Gastroesophageal sphincter (tissue), 4 donors: ENCODE measurements at places on chromosomes 1 and 21.
A peak's percentile ranks its signal among the peaks of the same experiment; 100 is the strongest.

GRCh38 chr1:175146529-175147213, 45.9 kb downstream of the KIAA0040 start:
- H3K4me3 ChIP-seq: no peak overlapping the region
- peak; percentile 57 for ATAC-seq

DNA sequence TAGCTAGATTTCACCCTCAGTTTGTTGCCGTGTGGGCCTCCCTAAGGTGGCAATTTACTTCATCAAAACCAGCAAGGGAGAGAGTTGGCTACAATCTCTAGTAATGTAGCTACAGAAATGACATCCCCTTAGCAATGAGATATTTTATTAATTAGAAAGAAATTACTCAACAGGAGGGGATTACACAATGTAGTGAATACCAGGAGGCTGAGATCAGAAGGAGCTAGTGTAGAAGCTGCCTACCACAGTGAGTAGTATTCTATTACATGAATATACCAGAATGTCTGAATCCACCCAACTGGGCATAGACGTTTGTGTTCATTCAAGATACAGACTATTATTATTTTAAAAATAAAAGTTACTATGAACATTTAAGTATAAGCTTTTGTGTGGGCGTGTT, 868.2 kb upstream of the CXADR start:
- peak; percentile 28 for ATAC-seq
- H3K4me3 ChIP-seq: no peak overlapping the region
- no peaks in the 10 kb centered on the region for H3K4me1 ChIP-seq

DNA sequence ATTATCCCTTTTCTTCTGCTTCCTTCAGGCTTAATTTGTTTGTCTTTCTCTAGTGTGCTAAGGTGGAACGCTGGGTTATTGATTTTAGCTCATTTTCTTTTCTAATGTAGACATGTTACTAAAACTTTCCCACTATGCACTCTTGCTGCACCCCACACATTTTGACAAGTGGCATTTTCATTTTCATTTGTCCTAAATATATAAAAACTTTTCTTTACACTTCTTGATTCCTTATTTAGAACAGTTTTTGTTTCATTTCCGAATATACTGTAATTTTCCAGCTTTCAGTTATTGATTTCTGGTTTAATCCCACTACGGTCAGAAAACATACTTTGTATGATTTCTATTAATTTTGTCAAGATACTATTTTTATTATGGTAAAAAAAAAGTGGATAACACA, 25.3 kb downstream of the SH3BP5L start:
- H3K36me3 ChIP-seq: no peaks in the 10 kb centered on the region
- peaks cover 4% of the 10 kb centered on the region for H3K27me3 ChIP-seq
- H3K4me3 ChIP-seq: no peak overlapping the region
- H3K4me1 ChIP-seq: no peaks in the 10 kb centered on the region
- H3K27ac ChIP-seq: no peak overlapping the region
- no peak for ATAC-seq

GRCh38 chr1:1110561-1110971, 5.3 kb downstream of the C1orf159 start:
- no peaks in the 10 kb centered on the region for H3K4me1 ChIP-seq
- peaks cover 23% of the 10 kb centered on the region for H3K36me3 ChIP-seq
- H3K27me3 ChIP-seq: no peaks in the 10 kb centered on the region
- no peak for ATAC-seq

DNA sequence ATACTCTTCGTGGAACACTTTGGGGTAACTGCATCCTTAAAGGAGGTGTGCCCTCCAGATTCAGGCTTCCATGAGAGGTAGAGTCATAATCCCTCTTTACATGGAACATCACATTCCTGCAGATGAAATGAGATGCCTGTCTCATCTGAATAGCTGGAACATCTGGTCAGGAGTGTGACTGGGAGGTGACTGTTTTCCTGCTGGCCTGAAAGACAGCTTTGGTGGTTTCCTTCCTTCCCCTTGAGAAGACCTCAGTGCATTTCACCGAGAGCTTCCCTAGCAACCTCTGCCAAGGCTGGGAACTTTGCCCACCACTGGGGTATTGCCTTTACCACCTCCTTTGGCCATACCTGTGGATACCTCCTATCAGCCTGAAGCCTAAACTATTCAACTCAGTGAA, 46.7 kb upstream of the GUCA2A start:
- H3K27ac ChIP-seq: no peak overlapping the region
- ATAC-seq: no peak
- H3K36me3 ChIP-seq: no peaks in the 10 kb centered on the region
- peaks cover 39% of the 10 kb centered on the region for H3K4me1 ChIP-seq

GRCh38 chr1:198493329-198493728, 47.2 kb downstream of the ATP6V1G3 start:
- no peaks in the 10 kb centered on the region for H3K36me3 ChIP-seq
- no peaks in the 10 kb centered on the region for H3K4me1 ChIP-seq
- H3K4me3 ChIP-seq: no peak overlapping the region
- H3K27me3 ChIP-seq: no peaks in the 10 kb centered on the region

DNA sequence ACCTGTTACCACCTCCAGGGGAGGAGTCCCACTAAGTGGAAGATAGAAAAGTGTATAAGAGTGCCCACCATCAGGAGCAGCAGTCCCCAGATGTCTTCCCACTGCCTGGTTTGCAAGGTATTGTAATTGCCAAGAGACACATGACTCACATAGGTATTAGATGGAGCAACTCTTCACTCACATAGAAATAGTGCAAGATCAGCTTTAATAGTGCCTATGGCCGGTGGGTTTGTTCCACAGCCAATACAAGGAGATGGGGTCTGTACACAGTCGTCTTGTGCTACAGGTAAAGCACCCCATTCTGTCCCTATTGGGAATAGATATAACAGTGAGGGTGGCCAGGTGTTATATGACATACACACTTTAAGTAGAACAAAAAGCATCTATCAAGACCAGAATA, 18.6 kb upstream of the GBP5 start:
- H3K4me3 ChIP-seq: no peak overlapping the region
- no peaks in the 10 kb centered on the region for H3K36me3 ChIP-seq
- no peaks in the 10 kb centered on the region for H3K27me3 ChIP-seq
- no peaks in the 10 kb centered on the region for H3K4me1 ChIP-seq
- no peak for ATAC-seq

- ATAC-seq: no peak
- H3K4me1 ChIP-seq: peaks cover 16% of the 10 kb centered on the region
- no peaks in the 10 kb centered on the region for H3K27me3 ChIP-seq
- H3K36me3 ChIP-seq: peaks cover 15% of the 10 kb centered on the region
- no peak overlapping the region for H3K27ac ChIP-seq
- H3K4me3 ChIP-seq: no peak overlapping the region
These were observed 11.1 kb downstream of the QSOX1 start for GRCh38 chr1:180165509-180166435.

DNA sequence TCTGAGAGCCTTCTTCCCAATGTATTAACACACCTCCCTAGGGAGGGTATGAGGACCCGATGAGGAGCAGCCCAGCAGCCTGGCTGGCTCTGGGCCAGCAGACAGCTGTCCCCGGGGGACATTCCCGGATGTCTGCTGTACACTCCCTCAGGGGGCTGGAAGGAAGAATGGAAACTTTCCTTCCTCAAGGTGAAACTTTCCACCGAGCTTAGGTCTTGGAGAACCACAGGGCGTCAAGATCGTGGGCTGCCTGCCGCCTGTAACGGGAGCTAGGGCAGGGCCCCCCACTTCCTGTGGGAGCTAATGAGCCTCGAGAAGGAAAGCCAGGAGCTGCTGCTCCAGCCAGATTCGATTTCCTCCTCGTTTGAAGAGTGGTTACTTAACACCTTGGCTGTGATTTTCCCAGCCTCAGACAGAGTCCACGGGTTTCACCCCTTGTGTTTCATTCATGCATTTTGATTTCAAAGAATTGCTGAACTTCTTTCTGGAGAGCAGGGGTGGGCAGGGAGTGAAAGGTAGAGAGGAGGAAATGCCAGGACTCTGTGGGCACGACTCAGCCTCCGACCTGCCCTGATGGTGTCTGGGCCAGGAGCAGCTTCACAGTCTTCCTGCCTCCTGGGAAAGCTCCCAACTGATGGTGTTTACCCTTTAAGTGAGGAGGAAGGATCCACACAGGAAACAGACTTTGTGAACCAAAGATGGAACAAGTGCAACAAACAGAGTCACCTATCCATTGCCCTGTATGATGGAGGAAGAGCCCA, 29.7 kb downstream of the UBE2T start:
- no peak overlapping the region for H3K27ac ChIP-seq
- no peak for ATAC-seq
- no peaks in the 10 kb centered on the region for H3K4me1 ChIP-seq
- peaks cover 32% of the 10 kb centered on the region for H3K27me3 ChIP-seq

GRCh38 chr1:161907265-161907664, 116.4 kb downstream of the OLFML2B start:
- no peak for ATAC-seq
- no peak overlapping the region for H3K4me3 ChIP-seq
- H3K27me3 ChIP-seq: no peaks in the 10 kb centered on the region
- no peak overlapping the region for H3K27ac ChIP-seq

GRCh38 chr1:19621274-19621950, 22.7 kb upstream of the NBL1 start:
- H3K4me3 ChIP-seq: no peak overlapping the region
- H3K27ac ChIP-seq: peak overlapping the region; percentile 75
- H3K4me1 ChIP-seq: peaks cover 52% of the 10 kb centered on the region
- H3K27me3 ChIP-seq: no peaks in the 10 kb centered on the region
- no peaks in the 10 kb centered on the region for H3K36me3 ChIP-seq
- peak; percentile 13 for ATAC-seq

- no peaks in the 10 kb centered on the region for H3K36me3 ChIP-seq
- no peak overlapping the region for H3K27ac ChIP-seq
- H3K4me3 ChIP-seq: no peak overlapping the region
- no peaks in the 10 kb centered on the region for H3K4me1 ChIP-seq
- H3K27me3 ChIP-seq: no peaks in the 10 kb centered on the region
These were observed 24.3 kb downstream of the WNT2B start for GRCh38 chr1:112533029-112533428.

GRCh38 chr1:100366209-100366525, 13.9 kb downstream of the CDC14A start:
- H3K4me1 ChIP-seq: peaks cover 6% of the 10 kb centered on the region
- no peaks in the 10 kb centered on the region for H3K36me3 ChIP-seq
- H3K27me3 ChIP-seq: no peaks in the 10 kb centered on the region
- no peak overlapping the region for H3K27ac ChIP-seq

GRCh38 chr1:7614576-7615074, 156.5 kb upstream of the VAMP3 start:
- H3K4me1 ChIP-seq: no peaks in the 10 kb centered on the region
- H3K36me3 ChIP-seq: no peaks in the 10 kb centered on the region
- no peak overlapping the region for H3K27ac ChIP-seq
- no peak for ATAC-seq

DNA sequence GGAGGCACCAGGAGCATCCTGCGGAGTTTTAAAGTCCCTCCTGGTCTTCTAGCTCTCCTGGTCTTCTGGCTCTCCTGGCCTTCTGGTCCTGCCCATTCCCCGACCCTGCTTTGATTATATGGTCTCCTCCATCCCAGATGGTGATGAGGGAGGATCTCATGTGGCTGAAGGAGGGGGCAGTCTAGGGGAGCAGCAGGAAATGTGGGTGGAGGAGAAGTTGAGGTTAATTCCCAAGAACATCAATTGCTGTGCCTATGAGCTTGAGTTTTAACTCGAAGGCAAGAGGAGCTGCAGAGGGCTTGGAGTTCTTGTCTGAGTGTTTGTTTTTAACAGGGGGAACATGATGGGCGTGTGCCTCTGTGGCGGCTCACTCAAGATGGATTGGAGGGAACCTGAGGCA, 408.8 kb downstream of the MATN1 start:
- no peak overlapping the region for H3K4me3 ChIP-seq
- H3K36me3 ChIP-seq: no peaks in the 10 kb centered on the region
- no peak for ATAC-seq

DNA sequence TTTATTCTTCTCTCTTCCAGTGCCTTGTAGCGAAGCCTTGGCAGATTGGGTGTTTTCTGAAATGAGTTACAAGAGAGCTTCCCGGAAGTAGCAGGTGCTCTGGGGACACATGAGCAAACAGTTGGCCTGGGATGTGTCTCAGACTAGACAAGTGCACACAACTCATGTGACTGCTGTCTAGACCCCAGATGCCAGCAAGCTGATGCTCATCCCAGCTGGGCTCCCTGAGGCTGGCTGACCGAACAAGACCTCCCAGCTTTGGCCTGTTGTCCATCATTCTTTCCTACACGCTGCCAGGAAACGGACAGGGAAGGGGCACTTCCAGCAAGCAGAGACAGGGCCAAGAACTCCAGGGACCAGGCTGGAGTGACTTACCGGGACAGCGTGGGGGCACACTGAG, 18.7 kb upstream of the CSF1 start:
- H3K27me3 ChIP-seq: no peaks in the 10 kb centered on the region
- H3K4me3 ChIP-seq: no peak overlapping the region
- ATAC-seq: no peak
- no peaks in the 10 kb centered on the region for H3K4me1 ChIP-seq
- no peaks in the 10 kb centered on the region for H3K36me3 ChIP-seq

- no peak overlapping the region for H3K27ac ChIP-seq
- no peak for ATAC-seq
- no peak overlapping the region for H3K4me3 ChIP-seq
- peaks cover 3% of the 10 kb centered on the region for H3K4me1 ChIP-seq
These were observed 239.5 kb downstream of the RYR2 start for GRCh38 chr1:237281481-237281880.

DNA sequence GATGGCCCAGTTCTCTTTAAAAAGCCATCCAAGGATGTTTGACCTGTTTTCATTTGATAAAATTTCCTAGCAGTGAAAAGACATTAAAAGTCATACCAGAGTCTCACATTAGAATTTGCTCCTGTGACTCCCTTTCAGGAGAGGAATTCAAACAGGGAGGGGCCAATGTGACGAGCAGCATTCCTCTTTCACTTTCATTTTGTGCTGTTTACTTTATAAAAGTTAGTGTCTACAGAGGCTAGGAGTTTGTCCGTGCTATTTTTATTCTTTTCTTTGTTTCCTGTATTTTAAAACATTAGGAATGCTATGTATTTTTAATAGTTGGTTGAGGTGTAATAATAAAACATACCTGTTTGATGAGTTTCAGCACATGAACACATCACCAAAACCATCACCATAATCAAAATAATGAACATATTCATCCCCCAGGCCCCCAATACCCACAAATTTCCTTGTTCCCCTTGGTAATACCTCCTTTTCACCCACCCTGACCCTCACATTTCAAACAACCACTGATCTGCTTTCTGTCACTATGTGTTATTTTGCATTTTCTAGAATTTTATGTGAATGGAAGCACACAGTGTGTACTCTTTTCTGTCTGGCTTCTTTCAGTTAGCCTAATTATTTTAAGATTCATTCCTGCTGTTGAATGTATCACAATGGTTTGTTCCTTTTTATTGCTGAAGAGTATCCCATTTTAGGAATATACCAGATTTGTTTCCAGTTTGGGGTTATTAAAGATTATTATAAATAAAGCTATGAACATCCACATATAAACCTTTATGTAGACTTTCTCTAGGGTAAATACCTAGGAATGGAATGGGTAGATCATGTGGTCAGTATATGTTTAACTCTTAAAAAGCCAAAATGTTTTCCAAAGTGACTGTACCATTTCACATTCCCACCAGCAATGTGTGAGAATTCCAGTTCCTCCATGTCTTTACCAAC, 129.5 kb downstream of the TENT5C start:
- H3K36me3 ChIP-seq: no peaks in the 10 kb centered on the region
- ATAC-seq: peak; percentile 73
- peak overlapping the region; percentile 67 for H3K27ac ChIP-seq
- peak overlapping the region; percentile 25 for H3K4me3 ChIP-seq
- no peaks in the 10 kb centered on the region for H3K4me1 ChIP-seq
- no peaks in the 10 kb centered on the region for H3K27me3 ChIP-seq
